ENCODE measurements at places on chromosomes 6 and 20.
A peak's percentile ranks its signal among the peaks of the same experiment; 100 is the strongest.

DNA sequence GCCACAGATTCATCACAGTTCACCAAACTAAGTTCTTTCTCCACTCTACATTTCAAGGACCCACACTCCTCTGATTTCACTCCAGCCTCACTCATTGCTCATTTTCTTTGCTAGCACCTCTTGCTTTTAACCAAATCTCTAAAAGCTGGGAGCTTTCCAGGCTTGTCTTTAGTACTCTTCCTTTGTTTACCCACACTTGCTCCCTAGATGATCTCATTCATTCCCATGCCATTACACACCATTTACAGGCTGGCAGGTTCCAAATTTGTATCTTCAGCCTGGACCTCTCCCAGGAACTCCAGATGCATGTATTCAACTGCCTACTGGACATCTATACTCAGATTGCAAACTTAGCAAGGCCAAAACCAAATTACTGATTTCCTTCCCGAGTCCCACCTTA lies 5.3 kb upstream of the GUCA1B start:
- no peak for DNase-seq

GRCh38 chr6:119446115-119446554 lies 96.6 kb upstream of the MAN1A1 start:
- peak; percentile 45 for DNase-seq

DNA sequence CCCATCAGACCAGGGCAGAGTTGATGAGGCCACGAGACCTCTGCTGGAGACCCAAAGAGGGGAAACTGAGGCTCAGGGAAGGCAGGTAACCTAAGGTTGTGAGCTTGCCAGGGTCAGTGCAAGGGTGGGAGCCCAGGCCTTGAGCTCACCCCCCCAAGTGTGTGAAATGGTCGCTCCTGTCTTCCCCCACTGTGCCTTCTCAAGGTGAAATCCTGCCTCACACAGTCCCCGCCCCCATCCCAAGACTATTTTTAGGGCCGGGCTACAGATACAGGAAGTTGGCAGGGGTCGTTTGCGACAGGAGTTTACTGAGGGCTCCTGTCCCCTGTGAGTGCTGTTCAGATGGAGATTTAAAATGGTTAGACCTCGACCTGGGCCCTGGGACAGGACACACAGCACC lies 18.7 kb upstream of the GATA5 start:
- DNase-seq: no peak

GRCh38 chr6:98514073-98514720 lies 320.2 kb upstream of the POU3F2 start:
- DNase-seq: no peak

- no peak for DNase-seq
Observed at GRCh38 chr20:57555457-57556184, 5.3 kb upstream of the PCK1 start.

DNA sequence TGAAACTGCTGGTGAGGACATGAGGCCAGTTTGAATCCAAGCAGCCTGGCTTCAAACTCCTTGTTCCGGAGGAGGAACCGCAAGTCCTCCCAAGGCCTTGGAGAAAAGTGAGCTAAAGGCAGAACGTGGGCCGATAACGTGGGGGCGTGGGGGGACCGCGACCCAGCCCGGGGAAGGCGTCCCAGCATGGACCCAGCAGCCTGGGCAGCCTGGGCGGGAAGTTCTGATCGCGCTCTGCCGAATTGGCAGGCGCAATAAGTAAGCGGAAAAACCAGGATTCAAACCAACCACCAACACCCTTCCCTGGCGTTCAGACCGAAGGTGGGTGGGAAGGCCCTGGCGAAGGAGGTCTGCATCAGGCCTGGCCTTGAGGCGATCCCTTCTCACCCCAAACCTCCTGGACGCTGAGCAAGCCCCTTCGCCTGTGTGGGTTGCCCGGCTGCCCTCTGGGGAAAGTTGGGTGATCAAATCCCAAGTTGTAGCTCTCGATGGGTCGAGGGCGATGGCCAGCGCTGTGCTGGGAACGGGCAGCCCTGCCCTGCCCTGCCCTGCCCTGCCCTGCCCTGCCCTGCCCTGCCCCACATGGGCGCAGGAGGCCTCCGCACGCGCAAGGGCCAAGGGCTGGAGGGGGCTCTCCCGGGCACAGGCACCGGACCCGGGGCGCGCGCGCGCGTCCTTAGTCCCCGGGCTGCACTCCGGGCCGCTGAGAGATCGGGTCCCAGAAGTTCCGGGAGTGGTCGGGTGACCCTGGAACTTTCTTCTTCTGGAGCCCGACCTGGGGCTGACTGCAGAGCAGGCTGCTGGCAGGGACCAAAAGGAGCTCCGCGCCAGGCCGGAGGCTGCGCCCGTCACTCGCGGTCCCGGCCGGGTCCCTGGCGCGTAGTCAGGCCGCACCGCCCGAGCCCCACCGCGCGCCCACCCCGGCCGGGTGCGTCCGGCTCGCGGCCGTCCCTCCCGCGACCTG lies 637 bp upstream of the SLC22A3 start:
- DNase-seq: no peak

DNA sequence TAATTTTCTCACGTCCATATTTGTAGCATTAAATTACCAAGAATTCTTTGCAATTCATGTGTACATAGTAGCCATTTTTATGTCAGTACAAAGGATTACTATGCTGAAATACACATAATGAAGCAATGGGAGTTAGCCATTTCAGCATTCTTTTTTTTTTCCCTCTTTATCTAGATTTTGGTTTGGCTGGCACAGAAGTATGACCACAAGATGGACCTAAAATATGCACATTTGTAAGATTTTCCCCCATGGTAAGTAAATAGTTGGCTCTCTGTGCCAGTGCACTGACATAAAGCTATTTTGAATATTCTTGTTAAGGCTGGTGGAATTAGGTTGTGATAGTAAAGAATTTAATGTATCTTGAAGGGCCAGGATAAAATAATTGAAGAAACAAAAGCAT lies 486.1 kb upstream of the BTBD3 start:
- no peak for DNase-seq

DNA sequence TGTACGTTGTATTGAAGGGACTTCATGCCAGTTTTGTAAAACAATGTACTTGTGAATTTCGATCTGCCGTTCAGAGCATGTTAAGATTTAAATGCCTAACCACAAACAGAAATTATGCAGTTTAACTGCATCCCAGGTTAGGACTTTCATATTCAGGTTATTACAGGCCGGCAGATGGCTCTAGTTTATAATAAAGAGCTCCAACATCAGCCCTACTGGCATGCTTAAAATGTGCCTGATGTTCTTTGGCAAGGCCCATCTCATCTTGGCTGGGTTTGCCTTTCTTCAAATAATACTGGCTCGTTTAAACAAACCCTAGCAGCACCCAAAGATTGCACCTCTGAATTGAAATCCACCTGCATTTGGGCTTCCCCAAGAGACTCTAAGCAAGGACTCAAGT lies 169.3 kb upstream of the RIN2 start:
- no peak for DNase-seq

GRCh38 chr6:53294095-53294494 lies 54.7 kb downstream of the ELOVL5 start:
- DNase-seq: no peak

DNA sequence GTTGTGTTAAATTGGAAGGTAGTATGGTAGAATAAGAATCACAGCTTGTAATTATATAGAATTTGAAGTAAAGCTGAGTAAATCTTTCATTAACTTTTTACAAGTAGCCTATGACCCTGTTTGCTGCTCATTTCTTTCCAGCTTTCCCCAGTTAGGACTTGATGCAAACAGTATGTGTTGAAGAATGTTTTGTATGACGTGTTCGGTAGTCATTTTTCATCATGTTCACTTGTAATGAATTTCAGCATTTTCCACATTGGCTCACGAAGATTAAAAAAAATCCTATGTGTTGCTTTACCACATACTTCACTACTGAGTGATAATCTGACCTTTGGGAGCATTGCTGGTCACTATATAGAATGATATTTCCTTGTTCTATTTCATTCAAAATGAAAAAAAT lies 162.4 kb downstream of the CDKAL1 start:
- no peak for DNase-seq

GRCh38 chr6:34145161-34146020 lies 496 bp downstream of the GRM4 start:
- DNase-seq: peak; percentile 4

DNA sequence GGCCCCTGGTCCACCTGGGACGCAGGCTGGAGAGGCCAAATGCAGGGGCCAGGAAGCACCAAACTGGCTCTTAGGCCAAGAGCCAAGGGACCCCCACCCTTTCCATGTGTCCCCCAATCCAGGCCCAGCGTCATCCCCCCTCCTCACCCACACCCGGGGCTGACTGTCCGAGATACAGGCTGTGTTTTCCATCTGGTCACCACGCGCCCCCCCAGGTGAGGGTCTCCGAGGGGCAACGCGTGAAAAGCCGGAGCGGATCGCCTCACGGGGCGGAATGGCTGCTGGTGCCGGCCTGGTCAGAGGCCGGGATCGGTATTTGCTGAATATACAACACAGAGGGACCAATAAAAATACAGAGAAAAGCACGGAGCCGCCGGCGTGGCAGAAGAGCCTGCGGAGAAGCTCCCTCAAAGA lies 5.2 kb upstream of the ABHD16B start:
- DNase-seq: no peak

GRCh38 chr6:168865-169455 lies 123.3 kb upstream of the DUSP22 start:
- DNase-seq: peak; percentile 61

- no peak for DNase-seq
Observed at GRCh38 chr6:157213907-157214565, 109.3 kb downstream of the TMEM242 start.

- no peak for DNase-seq
Observed at GRCh38 chr6:154806804-154807203, 73.6 kb downstream of the SCAF8 start.

DNA sequence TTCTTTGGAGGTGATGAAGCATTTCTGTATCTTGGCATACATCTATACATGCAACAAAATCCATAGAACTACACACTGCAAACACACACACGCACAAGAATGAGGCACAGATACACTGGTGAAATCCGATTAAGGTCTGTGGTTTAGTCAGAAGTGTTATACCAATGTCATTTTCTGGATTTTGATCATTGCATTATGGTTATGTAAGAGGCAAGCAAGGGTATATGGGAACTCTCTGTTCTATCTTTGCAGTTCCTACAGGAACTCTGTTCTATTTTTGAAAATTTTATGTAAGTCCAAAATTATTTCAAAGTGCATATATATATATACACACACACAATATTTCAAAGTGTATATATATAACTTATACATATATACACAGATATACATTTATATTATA lies 101.7 kb downstream of the SYNDIG1 start:
- no peak for DNase-seq

GRCh38 chr6:37492236-37492972 lies 7.3 kb downstream of the CCDC167 start:
- DNase-seq: no peak

GRCh38 chr6:30490026-30490876 lies 942 bp downstream of the HLA-E start:
- DNase-seq: peak; percentile 84

DNA sequence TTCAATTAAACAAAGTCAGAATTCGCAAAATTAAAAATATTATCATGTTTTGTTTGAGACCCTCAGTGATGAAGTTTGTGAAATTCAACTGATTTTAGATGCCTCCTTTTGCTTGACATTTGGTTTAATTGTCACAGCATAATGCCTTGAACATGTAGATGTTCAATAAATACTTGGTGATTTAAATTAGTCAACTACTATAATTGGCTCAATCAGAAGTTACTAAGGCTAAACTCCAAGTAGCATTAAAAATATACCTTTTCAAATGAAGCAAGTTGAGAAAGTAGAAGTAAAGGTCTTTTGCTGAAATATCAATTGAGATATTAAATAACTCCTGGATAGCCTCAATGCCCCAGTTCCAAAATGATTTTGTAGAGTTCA lies 145.8 kb upstream of the AKIRIN2 start:
- no peak for DNase-seq

GRCh38 chr6:3785745-3786098 lies 34.2 kb upstream of the PXDC1 start:
- DNase-seq: no peak

DNA sequence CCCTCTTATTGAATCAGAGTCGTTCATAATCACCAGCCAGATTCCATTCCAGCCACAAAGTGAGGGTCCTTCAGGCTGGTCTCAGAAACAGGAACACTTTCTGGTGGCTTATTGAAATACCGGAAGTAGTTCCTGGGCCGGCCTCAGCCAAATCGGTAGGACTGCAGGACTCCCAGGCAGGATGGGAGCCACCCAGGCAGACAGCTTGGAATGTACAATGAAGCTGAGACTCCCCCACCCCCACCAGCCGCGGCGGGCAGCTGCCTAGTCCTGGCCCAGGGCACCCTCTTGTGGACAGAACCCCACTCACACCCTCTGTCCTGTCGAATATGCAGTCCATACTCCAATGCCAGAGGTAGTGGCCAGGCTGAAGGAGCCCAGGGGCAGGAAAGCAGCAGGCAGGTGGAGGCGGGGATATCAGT lies 43.8 kb downstream of the MDFI start:
- peak; percentile 68 for DNase-seq

- DNase-seq: no peak
Observed at GRCh38 chr6:11329726-11330412, 97.4 kb upstream of the NEDD9 start.

- peak; percentile 75 for DNase-seq
Observed at GRCh38 chr6:28586962-28587745, 61.5 kb downstream of the GPX5 start.

DNA sequence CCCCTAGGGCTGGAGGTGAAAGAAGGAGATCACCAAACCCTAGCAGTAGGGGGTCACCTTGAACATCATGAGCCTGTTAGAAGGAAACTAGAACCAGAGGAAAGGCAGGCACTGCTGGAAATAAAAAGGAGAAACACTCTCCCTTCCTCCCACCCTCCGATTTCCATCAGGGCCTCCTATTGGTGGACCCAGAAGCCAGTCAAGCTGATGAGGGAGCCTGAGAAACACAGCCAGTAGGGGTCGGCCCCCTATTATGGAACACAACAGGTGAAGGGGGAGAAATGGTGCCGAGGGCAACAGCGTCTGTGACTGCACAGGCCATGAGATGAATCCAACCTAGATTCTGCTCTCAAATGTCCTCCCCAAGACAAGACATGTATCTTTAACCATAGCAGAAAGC lies 156.1 kb upstream of the LRFN2 start:
- DNase-seq: no peak

DNA sequence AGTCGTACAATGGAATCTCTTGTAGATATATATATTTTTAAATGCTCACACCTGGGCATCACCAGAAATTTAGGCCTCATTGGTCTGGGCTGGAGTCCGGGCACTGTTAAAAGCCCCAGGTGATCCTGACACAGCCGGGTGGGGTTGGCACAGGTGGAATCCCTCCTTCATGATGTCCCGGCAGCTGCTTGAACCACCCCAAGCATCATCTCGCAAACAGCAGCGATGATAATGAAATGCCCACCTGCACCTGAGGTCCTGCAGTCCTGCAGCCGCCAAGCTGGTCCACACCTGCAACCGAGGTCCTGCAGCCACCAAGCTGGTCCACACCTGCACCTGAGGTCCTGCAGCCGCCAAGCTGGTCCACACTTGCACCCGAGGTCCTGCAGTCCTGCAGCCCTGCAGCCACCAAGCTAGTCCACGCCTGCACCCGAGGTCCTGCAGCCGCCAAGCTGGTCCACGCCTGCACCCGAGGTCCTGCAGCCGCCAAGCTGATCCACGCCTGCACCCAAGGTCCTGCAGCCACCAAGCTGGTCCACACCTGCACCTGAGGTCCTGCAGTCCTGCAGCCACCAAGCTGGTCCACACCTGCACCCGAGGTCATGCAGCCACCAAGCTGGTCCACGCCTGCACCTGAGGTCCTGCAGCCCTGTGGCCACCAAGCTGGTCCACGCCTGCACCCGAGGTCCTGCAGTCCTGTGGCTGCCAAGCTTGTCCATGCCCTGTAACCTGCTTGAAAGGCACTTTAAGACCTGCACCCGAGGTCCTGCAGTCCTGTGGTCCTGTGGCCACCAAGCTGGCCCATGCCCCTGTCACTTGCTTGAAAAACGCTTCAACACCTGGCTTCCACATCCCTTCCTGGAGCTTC lies 261.2 kb downstream of the DLL1 start:
- DNase-seq: no peak

GRCh38 chr6:34958734-34959133 lies 69.7 kb downstream of the ANKS1A start:
- DNase-seq: no peak
